ENCODE measurements at places on chromosomes 16 and 17.

DNA sequence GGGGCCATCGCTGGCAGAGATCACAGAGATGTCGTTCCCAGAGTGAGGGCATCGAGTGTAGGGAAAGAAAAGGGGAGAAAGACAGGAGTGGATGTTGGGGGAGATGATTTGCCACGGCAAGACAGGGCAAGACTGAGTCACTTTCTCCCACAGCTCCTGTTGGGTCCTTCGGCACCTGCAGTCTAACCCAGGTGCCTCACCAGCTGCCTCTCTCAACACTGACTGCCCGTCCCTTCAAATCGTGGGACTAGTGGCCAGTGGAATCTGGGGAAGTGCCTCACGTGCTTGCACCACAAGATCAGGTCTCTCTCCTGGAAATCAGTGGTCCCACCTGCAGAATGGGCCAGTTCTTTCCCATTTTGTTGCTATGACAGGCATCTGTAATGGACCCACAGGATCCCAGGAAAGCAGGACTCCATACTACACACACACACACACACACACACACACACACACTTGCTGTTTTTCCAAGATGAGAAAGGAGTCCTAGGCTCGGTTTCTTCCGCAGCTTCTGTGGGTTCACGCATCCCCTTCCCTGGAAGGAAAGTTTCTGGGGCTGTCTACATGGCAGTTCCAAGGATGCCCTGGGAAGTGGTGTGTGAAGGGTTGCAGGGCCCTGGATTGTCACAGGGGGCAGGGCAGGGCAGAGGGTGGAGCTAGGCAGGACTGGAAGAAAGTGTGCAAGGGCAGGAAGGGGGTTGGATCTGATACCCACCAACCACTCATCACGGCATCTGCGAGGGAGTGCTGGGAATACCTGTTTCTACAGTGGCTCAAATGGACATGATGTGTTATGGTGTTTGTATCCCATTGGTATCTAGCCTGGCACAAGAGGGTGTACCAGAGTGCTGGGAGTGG, 10.2 kb upstream of the CBX8 start:
- DNase-seq: no peak

- no peak for DNase-seq
Observed at GRCh38 chr17:36674278-36674650, 72.9 kb downstream of the MRM1 start.

DNA sequence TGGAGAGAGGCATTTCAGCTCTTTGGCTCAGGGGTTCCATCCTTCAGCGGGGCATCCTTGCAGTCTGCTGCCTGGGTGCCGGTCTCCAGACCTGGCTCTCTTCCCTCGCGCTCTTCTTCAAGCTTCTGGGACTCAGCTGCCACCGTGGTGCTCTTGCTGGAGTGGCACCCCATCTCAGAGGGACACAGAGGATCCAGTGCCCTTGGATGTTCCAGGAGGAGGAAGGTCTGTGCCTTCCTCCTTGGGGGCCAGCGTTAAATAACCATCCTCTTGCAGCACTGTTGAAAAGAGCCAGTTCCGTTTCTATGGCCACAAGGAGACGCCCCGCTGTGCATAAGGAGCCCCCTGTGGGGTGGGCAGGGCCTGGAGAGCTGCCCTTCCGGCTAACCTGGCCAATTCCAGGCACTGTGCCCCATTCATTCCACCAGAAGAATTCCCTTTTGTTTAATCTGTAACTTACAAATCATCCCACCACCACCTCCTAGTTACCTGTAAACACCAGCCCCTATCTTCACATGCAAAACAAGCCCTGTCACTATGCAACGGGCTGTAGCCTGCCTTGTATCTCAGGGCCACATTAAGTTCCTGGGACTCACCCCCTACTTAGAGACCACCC, 8.6 kb downstream of the CHD9NB start:
- no peak for DNase-seq

DNA sequence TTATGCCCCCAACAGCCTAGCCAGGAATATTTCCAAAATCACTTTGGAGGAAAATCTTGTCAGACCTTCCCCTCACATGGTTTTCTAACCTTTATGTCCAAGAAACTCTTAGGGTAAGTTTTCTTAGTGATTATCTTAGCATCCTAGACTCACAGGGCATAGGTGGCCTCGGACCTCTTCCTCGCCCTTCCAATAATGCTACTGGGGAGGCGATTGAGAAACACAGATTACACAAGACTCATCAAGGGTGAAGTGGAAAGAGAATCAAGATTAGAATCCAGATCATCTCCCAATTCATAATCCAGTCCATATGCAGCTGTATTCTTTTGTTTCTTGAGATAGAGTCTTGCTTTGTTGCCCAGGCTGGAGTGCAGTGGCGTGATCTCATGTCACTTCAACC, 358.4 kb upstream of the CDH5 start:
- DNase-seq: no peak

- DNase-seq: no peak
Observed at GRCh38 chr16:77594799-77595596, 127.3 kb upstream of the NUDT7 start.
